ENCODE measurements at places on chromosomes 13 and 19.

- no peak for DNase-seq
Observed at GRCh38 chr19:35458731-35459391, 10.8 kb downstream of the FFAR2 start.

- no peak for DNase-seq
Observed at GRCh38 chr19:37928527-37929286, 21.7 kb downstream of the SIPA1L3 start.

GRCh38 chr19:15701757-15702533 lies 25.9 kb upstream of the OR10H2 start:
- no peak for DNase-seq

GRCh38 chr19:9586764-9587163 lies 2.5 kb upstream of the ZNF121 start:
- peak; percentile 72 for DNase-seq

DNA sequence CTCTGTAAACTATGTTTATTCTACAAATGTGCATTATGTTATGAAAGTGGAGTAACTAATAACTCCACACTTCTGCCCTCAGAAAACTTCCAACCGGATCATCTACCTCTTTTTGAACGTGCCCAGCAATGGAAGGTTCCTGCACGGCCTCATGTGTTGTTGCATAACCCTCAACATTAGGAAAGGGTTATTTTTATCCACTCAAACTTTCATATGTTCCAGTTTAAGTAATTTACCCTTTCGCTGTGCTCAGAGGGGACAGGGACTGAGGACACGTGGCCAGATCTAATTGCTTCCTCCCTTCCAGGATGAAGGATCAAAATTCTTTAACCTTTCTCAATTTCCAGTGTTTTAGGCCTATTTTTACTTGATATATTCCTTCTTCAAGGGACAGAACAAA lies 29.6 kb downstream of the IRS2 start:
- no peak for DNase-seq

- no peak for DNase-seq
Observed at GRCh38 chr19:10091895-10092641, 6.0 kb downstream of the SHFL start.

DNA sequence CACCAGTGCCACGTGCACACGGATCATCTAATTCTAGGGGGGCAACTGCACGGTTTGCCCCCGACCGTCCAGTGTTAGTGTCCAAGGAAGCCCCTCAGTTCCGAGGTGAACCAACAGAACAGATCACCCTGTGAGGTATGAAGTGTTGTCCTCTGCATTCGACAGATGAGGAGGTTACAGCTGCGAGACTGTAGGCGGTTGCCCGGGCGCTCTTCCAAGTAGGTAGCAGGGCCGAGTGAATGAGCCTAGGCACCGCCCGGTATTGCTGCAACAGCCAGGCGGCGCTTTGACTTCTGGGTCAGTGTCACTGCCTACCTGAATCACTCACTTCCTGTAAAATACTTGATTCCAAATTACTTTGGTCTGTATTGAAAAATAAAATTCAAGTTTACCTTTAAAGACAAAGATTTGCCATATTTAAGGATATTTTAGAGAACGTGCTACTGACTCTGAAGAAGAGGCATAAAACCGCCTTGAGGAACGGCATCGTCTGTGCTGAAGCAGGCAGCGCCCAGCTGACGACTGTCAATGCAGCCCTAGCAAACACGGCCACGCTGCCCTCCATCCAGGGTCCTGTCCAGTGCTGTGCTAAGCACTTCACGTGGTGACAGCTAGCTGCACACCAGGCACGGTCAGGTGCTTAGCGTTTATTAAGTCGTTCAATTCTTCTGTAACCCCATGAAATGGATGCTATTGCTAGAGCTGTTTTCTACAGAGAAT lies 19.3 kb upstream of the RASA3 start:
- DNase-seq: peak; percentile 56

DNA sequence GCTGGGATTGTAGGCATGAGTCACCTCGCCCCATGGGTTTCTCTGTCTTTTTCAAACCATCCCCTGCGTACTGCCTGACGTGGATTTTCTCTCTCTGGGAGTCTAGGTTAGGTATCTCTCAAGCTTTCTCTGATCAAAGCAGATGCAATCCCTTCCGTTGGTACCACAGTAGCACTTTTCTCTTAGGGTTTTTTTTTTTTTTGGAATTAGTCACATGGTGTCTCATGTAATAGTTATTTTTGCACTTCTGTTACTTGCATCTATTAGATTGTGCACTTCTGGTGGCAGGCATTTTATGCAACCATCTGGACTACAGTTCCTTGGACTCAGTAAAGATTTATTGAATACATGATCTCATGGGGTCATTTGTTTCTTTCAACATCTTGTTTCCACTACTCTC lies 72.1 kb downstream of the GPC6 start:
- no peak for DNase-seq

DNA sequence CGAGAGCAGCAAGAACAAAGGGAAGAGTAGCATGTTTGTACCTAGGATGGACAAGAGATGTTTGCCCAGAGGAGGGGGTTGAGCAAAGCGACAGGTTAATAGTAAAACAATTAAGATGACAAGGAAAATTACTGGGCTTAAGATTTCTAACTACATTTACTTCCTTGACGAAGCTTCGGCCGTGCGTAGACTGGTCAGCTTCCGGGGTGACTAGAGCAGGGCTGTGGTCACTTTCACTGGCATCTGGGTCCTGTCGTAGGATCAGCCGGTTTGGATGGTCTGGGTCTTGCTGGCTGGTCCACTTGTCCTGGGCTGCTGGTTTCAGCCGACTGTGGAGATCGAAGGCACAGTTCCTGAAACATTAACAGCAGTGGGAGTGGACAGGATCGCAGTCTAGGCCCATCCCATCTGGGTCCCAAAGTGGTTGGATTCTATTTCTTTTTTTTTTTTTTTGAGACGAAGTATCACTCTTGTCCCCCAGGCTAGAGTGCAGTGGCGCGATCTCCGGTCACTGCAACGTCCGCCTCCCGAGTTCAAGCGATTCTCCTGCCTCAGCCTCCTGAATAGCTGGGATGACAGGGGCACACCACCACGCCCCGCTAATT lies 5.0 kb upstream of the BSG start:
- DNase-seq: no peak

- no peak for DNase-seq
Observed at GRCh38 chr19:35622750-35623149, 6.1 kb upstream of the RBM42 start.

DNA sequence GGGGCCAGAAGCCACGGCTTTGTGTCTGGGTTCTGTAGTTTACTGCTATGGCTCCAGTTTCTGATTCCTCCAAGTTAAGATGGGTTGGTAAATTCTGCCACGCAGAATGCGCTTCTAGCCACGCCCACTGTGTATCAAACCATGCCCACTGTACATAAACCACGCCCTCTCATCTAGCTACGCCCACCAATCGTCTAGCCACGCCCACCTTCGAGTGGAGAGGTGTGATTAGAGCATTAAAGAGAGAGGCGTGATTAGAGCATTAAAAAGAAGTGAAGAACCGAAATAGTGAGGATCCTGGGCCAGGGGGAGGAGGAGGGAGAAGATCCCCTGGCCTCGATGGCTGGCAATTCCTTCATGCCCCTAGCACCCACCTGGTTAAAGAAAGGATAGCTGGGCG lies 43.7 kb upstream of the ADGRE5 start:
- peak; percentile 14 for DNase-seq

GRCh38 chr13:97743938-97744337 lies 209.5 kb upstream of the IPO5 start:
- no peak for DNase-seq

GRCh38 chr19:48403606-48404005 lies 10.1 kb downstream of the GRIN2D start:
- peak; percentile 24 for DNase-seq

GRCh38 chr19:32053861-32054260 lies 291.5 kb upstream of the ZNF507 start:
- no peak for DNase-seq

DNA sequence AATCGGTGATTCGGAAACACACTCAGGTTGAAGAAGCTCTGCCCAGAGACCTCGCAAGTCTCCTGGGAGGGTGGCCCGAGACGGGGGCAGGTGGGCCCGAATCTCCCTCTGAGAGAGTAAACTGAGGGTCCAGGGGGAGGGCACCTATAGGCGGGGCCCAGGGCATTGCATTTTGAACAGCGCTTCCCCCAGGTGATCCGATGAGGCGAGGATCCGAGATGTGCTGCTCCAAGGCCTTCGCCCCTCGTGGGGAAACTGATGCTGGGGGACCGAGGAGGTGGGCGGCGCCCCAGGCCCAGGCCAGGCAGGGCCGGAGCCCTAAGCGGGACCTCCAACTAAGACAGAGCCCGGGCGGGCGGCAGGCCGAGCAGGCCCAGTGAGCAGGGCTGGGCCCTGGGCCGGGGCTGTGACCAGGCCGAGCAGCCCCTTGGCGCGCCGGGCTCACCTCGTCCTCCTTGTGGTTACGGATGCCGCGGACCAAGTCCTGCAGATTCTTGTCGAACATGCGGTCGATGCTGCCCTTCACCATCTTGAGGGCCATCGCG lies 500 bp downstream of the AP3D1 start:
- DNase-seq: no peak

- DNase-seq: no peak
Observed at GRCh38 chr13:73365681-73366080, 306.9 kb downstream of the KLF5 start.

DNA sequence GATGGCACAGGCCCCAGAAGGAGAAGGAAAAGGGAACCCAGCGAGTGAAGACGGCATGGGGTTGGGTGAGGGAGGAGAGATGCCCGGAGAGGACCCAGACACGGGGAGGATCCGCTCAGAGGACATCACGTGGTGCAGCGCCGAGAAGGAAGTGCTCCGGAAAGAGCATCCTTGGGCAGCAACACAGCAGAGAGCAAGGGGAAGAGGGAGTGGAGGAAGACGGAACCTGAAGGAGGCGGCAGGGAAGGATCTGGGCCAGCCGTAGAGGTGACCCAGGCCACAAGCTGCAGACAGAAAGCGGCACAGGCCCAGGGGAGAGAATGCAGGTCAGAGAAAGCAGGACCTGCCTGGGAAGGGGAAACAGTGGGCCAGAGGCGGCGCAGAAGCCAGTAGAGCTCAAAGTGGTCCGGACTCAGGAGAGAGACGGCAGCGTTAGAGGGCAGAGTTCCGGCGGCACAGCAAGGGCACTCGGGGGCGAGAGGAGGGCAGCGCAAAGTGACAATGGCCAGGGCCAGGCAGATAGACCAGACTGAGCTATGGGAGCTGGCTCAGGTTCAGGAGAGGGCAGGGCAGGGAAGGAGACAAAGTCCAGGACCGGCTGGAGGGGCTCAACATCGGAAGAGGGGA lies 1.1 kb downstream of the PPP1R12C start:
- peak; percentile 36 for DNase-seq

DNA sequence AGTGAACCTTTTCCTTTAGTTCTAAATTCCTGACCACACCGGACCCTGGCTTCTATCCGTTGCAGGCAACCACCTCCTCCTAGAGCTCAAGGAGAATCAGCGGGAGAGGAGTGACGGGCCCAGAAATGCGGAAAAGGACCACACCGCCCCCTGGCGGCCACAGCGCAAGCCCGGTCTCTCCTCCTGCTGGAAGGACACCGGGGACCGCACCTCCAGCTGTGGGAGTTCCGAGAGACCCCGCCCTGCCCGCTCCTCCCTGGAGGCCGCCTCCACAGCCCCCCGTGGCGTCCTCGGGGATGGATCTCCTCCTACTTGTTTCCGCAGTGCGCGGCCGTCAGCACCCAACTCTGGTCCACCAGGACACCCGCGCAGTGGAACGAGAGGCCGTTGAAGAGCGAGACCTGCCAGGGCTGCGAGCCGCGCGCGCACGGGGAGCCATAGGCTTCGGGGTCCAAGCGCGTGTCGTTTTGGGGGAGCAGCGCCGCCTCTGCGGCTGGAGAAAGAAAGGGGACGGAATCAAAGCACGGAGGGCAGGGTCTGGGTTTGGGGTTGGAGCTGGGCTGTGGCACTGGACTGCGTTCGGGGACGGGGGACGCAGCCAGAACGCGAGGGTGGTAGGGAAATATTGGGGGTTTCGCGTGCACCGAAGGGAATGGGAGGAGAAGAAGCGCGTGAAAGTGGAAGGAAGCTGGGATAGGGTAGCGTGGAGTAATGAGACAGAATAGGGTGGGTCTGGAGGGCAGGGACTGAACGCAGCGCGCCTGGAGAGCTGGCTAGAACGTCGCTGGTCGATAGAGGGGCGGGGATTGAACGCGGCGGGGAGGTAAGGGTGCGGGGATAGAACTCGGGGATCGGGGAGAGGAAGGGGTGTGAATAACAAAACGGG lies 2.5 kb downstream of the KLK10 start:
- DNase-seq: peak; percentile 40

- DNase-seq: no peak
Observed at GRCh38 chr19:1817553-1818179, 5.6 kb upstream of the ATP8B3 start.

DNA sequence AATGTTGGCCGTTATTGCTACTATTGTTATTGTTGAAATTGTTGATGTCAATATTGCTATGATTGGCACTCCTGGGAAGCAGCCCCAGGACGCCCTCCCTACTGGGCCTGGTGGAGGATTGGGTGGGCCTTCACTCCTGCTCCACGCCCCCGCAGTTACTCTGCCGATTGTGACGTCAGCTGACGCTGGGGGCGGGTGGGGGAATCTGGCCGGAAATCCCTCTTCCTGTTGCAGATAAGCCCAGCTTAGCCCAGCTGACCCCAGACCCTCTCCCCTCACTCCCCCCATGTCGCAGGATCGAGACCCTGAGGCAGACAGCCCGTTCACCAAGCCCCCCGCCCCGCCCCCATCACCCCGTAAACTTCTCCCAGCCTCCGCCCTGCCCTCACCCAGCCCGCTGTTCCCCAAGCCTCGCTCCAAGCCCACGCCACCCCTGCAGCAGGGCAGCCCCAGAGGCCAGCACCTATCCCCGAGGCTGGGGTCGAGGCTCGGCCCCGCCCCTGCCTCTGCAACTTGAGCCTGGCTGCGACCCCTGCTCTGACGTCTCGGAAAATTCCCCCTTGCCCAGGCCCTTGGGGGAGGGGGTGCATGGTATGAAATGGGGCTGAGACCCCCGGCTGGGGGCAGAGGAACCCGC lies at the start of gene ETV2:
ETV2 (plus strand) TSS at position 231 of the 637 bp plus-strand sequence. CDS start 716 bp downstream, outside the sequence.
- peak; percentile 47 for DNase-seq

GRCh38 chr13:28659621-28659970 lies 666 bp downstream of the POMP start:
- no peak for DNase-seq

- DNase-seq: no peak
Observed at GRCh38 chr13:24892829-24893228, 128.9 kb downstream of the RNF17 start.

- peak; percentile 68 for DNase-seq
Observed at GRCh38 chr19:4233282-4233853, 4.0 kb downstream of the EBI3 start.

- DNase-seq: no peak
Observed at GRCh38 chr19:1699386-1699785, 47.0 kb upstream of the TCF3 start.

- DNase-seq: no peak
Observed at GRCh38 chr13:47875201-47875600, 125.9 kb downstream of the SUCLA2 start.

Measured in activated T-cell treated with anti-CD3 and anti-CD28 coated beads, Interleukin-2, amount 50 U/mL, for 4 hours (primary cell).